ENCODE measurements at places on chromosomes 5 and 9.

DNA sequence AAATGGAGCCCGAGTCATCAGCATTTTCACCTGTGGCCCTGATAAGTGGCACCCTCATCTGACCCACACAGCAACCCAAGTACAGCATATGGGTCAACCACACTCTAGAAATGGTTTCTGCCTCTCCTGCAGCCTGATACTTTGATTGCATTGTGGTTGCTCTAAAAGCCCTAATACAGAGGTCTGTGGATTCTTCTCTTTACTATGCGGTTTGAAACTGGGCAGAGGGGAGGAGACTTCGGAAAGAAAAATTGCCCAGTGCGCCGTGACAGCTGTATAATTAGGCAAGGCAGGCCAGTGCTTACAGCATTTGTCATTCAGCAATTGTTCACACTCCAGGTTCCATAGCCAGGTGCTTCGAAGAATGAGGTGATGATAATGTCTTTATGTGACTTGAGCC lies 361.0 kb downstream of the NFIB start:
- DNase-seq: no peak

DNA sequence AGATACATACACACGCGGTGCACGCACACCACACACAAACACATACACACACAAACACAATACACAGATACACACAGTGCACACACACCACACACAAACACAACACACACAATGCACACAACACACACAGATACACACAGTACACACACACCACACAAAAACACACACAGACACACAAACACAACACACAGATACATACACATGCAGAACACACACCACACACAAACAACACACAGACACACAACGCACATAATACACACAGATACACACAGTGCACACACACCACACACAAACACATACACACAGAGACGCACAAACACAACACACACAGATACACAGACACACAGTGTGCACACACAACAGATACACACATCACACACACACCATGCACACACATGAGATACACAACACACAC lies 5.9 kb upstream of the CCDC187 start:
- no peak for DNase-seq

GRCh38 chr5:139137697-139138096 lies 60.5 kb downstream of the SIL1 start:
- DNase-seq: no peak

- DNase-seq: no peak
These were observed 220.9 kb downstream of the PAX5 start for GRCh38 chr9:36813154-36813553.

DNA sequence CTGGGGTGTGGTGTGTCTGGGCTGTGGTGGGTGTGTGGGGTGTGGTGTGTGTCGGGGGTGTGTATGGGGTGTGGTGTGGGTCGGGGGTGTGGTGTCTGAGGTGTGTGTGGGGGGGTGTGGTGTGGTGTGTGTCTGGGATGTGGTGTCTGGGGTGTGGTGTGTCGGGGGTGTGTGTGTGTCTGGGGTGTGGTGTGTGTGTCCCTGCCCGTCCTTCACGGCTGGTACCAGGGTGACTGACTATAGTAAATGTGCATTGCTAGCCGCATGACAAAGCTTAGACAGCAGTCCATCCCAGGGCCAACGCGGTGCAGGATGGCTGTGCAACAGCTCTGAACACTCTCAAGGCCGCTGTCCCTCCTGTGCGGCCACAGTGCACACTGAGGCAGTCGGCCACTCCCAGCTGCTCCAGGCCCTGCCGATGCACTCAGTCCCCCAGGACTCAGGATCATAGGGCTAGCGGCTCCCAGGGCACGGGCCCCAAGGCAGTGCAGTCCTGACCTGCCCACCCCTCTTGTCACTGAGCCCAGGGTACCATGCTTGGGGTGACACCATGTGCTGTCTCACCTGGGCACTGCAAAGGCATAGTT lies 54.0 kb downstream of the SECISBP2 start:
- no peak for DNase-seq

GRCh38 chr5:172541099-172541772 lies 86.9 kb upstream of the SH3PXD2B start:
- no peak for DNase-seq

Measured in BJ (cell line).